Calu3 (cell line): ENCODE measurements at places on chromosomes 5 and 9.

DNA sequence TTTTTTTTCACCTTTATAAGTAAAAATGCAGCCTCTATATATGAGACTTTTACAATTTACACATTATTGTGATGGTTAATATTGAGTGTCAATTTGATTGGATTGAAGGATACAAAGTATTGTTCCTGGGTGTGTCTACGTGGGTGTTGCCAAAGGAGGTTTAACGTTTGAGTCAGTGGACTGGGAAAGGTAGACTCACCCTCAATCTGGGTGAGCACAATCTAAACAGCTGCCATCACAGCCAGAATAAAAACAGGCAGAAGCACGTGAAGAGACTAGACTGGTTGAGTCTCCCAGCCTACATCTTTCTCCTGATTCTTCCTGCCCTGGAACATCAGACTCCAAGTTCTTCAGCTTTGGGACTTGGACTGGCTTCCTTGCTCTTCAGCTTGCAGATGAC, 132.8 kb upstream of the DPYSL3 start:
- no peak for DNase-seq

DNA sequence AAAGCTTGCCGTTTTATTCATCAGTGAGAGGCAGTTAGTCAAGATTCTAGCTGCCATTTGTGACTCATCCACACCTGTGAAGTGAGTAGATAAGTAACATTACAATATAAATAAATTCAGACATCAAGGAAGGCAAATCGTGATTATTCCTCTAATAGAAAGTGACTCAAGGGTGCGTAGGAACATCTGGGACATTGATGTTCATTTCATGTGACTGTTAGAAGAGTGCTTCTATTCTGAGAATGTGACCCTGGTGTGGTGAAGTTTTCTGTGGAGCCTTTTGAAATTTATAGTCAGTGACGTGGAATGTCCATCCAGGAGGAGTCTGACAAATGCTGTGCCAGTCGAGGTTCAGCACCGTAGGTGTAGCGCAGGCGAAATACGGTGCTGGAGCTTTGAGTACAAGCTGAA, 48.4 kb upstream of the FAM240B start:
- DNase-seq: no peak

DNA sequence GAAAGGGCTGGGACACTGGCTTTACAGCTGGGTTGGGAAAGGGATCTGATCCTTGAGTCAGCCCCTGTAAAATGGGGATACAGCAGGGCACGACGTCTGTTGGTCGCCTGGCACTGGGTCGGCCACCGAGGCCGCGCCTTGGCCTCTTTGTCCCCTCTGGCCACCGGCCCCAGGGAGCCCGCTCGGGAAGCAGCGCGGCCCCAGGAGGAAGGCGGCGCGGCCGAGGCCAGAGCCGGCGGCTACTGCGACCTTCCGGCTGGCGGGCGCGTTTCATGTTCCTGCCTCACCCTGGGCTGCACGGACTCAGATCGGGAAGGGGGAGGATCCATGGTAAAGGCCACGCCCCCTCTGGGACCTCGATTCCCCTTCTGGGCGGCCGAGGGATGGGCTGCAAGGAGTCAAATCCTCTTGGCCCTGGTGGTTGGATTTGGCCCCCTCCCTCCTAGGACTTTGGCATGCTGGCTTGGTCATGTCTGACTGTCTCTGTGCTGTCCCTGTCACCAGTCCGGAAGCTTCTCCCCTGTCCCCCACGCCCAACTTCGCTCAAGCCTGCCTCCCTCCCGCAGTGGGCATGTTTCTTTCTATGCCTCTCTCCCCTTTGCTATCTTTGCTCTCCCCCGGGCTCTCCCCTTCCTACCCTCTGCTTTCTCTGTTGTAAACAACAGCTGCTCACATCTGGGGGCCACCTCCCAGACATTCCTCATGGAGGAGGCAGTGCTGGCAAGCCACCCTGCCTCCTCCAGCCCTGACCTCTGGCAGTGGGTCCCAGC, 25.8 kb downstream of the FPGS start:
- DNase-seq: peak; percentile 67

DNA sequence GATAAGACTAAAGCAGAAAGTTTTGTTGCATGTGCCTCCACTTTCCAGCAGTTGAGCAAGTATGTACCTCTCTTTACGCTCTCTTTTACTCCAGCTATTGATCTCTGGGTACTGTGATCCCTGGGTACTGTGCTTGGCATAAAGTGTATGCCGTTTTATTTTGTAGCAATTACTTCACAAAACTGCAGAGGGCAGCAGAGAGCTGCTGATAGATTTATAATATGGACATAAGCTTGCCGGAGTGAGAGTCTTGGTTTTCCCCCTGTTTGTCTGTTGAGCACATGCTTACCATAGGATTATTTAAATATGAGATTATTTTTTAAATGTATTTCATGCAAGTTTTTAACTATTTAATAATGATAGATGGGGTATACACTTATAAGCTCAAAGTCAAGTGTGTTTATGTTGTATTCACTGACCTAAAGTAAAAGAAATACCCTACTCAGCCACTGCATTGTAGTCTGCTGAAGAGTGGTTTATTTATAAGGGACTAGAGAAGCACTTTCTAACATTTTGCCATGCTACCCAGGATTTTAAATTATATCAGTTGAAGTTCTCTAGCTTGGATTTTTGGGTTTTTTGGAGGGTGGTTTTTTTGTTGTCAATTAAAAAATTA, 13.0 kb downstream of the TTC1 start:
- peak; percentile 73 for DNase-seq

GRCh38 chr5:179699616-179700237, 960 bp downstream of the CANX start:
- peak; percentile 25 for DNase-seq

DNA sequence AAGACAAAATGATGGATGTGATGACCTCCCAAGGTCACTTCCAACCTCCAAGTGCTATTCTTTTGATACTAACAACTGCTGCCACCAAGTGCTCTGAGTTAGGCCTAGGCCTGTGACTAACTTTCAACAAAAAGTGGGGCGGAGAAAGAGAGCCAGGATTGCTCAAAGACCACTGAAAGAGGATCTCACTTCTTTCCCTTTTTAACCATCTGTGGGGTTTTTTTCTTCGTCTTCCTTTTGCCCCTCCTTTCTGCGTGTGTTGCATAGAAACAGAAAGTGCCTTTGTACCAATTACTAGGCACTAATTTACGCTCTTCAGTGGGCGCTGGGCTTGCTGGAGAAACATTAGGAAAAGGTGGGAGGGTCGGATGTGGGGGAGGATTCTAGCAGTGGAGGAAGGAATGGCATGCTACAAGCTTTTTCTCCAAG, 8.0 kb downstream of the KLF9 start:
- no peak for DNase-seq
